ENCODE measurements at places on chromosomes 4 and X.

DNA sequence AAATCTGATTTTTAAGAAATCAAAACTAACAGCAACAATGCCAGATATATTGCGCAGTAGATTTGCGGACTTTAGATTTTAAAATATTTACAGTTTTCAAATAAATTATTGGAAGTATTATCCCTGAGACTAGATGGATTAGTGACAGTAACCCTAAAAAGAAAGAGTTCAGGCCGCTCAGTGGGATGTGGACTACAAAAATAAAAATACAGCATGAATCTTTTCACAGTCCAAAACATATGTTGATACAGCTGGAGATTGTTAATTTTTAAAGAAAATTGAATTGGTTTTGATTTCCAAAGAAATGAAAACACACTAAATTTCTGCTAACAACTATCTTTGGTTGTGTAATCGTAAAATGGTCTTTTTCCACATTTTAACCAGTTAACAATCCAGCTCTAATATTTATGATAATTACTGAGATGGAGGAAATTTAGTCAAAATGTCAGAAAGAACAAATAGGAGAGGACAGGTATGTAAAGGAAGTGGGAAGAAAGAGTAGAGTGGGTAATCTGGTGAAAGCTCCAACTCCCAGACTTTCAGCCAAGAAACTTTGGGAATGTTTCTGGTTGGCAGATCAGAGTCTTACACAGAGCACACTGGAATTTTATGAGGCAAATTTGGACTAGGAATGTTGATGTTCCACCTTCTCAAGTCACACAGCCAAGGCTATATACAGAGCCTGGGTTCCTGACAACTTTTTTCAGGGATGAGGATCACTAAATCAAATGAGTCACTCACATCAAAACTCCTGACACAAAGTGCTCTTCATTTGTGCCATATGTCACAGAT, 15.1 kb downstream of the C4orf36 start:
- no peak for DNase-seq

- no peak for DNase-seq
Observed at GRCh38 chr4:20254511-20255250, 3.0 kb downstream of the SLIT2 start.

GRCh38 chr4:93299118-93299517, 529.4 kb upstream of the ATOH1 start:
- DNase-seq, result no peak

- no peak for DNase-seq
Observed at GRCh38 chr4:110702326-110702725, 79.4 kb upstream of the PITX2 start.

DNA sequence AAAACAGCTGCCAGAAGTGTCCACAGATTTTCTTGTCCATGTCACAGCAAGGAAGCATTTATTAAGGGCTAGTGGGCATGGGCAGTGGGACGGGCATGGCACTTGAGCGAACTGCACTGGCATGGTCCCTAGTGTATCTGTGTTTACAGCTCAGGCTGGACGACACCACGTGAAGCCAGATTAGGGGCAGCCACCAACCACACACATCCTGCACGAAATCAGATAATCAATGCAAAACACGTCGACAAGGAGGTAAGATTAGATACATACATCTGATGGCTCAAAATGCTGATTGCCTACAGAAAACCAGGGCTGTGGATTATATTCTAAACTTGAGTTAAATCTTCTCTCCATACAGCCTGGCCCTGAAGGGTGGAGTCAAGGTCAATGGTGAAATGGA, 103.8 kb upstream of the ATP6AP2 start:
- no peak for DNase-seq

- no peak for DNase-seq
Observed at GRCh38 chr4:92182736-92183407, 120.9 kb upstream of the GRID2 start.
